ENCODE measurements at places on chromosomes 4 and X. TPM values are rescaled to one million over a fixed set of nuclear protein-coding genes. Genes with fewer than 3 reads are reported as not detected.
A peak's percentile ranks its signal among the peaks of the same experiment; 100 is the strongest.

DNA sequence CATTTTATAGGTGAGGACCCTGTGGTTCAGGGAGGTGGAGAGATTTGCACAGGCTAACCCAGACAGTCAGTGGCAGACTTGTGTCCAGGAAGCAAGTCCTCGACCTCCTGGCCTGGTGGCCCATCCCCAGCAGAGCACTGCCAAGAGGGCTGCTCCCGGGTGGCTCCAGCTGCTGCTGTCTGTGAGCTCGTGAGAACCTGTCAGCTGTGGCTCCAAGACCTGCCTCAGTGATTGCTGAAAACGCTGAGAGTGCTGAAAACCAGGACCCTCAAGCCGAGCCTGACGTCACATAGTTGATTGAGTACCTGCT is 74.2 kb downstream of the RTL9 start:
- no peak overlapping the region for H3K4me3 ChIP-seq
- no peaks in the 10 kb centered on the region for H3K36me3 ChIP-seq
- no peak for DNase-seq
- H3K27me3 ChIP-seq, result no peaks in the 10 kb centered on the region
- H3K27ac ChIP-seq, result no peak overlapping the region
- peaks cover 10% of the 10 kb centered on the region for H3K4me1 ChIP-seq

Gene ODAPH
- not detected for total RNA-seq

Gene RADX
- 17.4 TPM for total RNA-seq

DNA sequence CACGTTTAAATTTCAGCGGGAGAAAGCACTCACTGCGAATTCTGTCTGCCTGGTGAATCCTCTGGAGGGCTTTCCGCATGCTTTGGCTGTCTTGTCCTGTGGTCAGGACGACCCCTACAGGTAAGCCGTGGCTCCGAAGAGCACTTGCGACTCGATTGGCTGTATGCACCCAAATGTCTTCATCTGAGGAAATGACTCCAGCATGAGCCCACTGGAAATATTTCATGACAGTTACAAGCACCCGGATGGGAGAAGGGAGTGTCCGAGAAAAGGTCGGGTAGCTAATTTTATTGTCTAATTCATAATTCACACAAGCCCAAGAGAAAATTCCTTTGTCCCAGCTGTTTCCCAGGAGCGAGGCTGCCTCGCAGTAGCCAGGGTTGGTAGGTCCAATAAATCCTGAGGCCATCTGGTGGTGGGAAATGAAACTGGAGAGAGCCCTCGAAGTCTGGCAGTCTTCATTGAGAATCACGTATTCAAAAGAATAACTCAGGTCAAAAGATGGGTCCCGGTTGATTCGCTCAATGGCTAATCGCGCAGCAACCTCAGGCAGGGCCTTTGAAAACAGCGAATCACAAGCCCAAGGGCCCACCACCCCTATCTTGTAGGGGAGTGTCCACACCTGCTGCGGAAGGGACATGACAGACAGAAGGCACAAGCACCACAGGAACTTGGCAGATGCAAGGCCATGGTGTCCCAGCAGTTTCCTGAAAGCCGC is 6.6 kb downstream of the GUCY2F start:
- peaks cover 18% of the 10 kb centered on the region for H3K4me1 ChIP-seq
- H3K27ac ChIP-seq, result no peak overlapping the region
- H3K27me3 ChIP-seq, result no peaks in the 10 kb centered on the region
- DNase-seq, result peak; percentile 65
- H3K36me3 ChIP-seq, result no peaks in the 10 kb centered on the region

Gene PRR32
- total RNA-seq, result not detected

Gene NOX1
- total RNA-seq, result not detected

GRCh38 chrX:104482757-104483156 is 83.2 kb upstream of the IL1RAPL2 start:
- no peaks in the 10 kb centered on the region for H3K4me1 ChIP-seq
- no peaks in the 10 kb centered on the region for H3K27me3 ChIP-seq
- DNase-seq, result no peak
